ENCODE measurements at places on chromosomes 2 and 18.

DNA sequence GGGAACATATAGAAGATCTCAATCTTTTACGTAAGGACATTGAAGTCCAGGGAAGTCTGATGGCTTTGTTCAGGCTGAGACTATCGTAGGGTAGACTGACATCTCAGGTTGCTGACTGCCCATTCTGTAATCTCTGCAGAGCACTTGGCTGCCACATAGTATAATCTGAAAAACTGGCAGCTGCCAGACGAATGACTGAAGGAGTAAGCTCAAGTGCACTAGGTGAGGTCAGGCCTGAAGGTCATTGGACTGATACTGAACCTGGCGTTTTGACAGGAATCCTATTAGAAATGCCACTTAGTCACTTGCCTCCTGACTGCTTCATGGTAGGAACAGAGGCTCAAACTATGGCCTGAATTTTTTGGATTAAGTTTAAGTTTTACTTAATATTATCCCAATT is 23.5 kb downstream of the GPD2 start:
- peak; percentile 21 for DNase-seq

DNA sequence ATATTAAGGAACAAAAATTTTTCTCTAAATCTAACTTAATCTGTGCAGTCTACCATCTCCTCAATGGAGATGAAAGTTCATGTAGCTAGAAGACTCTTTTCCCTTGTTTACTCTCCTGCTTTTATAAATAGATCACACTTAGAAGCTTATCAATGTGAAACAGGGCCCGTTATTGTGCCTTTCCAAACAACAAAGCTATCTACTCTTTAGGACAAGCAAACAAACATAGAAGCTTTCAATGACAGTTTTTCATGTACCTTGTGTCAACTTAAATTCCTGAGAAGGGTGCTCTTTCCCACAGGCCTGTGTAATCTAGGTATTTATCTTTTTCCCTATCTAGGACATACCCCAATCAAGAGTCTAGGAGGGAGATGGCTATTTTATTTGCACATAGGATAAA is 247.8 kb upstream of the CWC22 start:
- DNase-seq = no peak

- DNase-seq = no peak
Measured at GRCh38 chr2:222563106-222563718, 92.7 kb downstream of the FARSB start.

GRCh38 chr2:114688241-114688640 is 245.8 kb downstream of the DPP10 start:
- DNase-seq = no peak

- no peak for DNase-seq
Measured at GRCh38 chr2:208306291-208306690, 40.2 kb downstream of the PIKFYVE start.

GRCh38 chr2:99794414-99794813 is 304.6 kb upstream of the REV1 start:
- DNase-seq = no peak

- no peak for DNase-seq
Measured at GRCh38 chr18:8221452-8221851, 387.8 kb upstream of the RAB12 start.

DNA sequence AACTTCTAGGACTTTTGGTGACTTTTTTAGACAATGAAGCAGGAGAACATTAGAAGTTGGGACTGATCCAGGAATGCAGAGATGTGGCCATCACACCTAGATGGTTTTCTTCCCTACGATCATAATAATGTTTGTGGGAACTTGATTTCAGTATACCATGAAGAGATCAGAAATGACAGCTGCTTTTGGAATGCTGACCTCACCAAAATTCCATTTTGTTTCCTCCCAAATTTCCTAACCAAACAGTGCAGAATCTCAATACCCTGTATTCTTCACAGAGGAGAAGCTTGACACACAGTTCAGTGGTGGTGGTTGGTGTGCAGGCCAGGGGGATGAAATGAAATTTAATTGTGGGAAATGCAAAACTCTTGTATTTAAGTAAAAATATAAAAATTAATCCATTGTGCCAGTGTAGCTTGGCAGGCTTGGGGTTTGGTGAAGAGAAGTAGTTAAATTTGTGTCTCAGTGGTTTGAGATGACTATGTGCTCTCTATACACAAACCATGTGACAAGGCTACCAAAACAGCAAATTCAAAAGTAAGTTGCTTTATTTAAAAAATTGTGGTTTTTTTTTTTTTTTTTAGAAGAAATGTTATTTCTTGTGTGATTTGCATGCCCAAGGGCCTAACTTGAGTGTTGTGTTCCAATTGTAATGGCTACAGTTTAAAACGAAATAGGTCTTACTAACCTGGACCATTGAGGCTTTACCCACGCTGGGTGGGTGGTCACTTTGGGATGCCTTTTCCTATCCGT is 252.4 kb downstream of the LPIN1 start:
- DNase-seq = no peak

DNA sequence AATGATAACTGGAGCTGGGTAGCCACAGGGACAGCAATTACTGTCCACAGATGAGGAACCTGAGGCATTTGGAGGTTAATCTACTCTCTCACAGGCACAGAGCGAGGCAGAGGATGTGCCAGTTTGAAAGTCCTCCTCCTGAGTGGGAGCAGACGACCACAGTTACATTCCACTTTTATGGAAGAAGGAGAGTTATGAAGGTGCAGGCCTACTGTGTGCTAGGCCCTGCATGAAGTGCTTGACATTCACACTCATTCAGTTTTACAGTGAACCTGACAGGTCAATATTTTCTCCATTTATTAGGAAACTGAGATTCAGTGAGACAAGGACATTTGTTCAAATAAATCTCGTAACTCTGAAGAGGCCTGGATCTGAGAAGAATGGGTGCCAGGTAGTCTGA is 142.0 kb downstream of the TDRD15 start:
- DNase-seq = no peak

DNA sequence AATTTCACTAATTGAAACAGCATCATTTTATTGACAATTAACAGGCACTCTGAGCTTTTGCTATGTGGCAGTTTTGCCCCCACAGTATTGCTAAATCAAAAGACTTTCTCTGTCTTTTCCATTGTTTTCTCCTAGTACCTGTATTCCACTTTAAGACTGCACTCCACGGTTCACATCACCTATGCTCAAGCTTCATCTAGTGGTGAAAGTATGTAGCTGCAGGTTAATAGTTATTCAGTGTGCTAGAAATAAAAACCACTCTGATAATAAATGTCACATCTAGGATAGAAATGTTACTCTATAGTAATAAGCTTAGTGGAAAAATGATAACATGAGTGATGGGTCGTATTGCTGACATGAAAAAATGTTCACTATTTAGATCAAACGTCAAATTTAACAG is 24.6 kb downstream of the ARL6IP6 start:
- DNase-seq = peak; percentile 50

DNA sequence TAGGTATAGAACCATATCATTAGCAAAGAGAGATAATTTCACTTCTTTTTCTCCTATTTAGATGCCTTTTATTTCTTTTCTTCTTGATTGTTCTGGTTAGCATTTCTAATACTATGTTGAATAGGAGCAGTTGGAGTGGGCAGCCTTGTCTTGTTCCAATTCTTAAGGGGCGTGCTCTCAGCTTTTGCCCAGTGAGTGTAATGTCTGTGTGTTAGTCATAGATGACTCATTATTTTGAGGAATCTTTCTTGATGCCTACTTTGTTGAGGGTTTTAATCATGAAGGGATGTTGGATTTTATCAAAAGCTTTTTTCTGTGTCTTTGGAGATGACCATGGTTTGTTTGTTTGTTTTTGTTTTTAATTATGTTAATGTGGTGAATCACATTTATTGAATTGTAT is 1453.1 kb upstream of the SLC39A10 start:
- no peak for DNase-seq

GRCh38 chr2:2098458-2099167 is 232.5 kb downstream of the MYT1L start:
- no peak for DNase-seq

DNA sequence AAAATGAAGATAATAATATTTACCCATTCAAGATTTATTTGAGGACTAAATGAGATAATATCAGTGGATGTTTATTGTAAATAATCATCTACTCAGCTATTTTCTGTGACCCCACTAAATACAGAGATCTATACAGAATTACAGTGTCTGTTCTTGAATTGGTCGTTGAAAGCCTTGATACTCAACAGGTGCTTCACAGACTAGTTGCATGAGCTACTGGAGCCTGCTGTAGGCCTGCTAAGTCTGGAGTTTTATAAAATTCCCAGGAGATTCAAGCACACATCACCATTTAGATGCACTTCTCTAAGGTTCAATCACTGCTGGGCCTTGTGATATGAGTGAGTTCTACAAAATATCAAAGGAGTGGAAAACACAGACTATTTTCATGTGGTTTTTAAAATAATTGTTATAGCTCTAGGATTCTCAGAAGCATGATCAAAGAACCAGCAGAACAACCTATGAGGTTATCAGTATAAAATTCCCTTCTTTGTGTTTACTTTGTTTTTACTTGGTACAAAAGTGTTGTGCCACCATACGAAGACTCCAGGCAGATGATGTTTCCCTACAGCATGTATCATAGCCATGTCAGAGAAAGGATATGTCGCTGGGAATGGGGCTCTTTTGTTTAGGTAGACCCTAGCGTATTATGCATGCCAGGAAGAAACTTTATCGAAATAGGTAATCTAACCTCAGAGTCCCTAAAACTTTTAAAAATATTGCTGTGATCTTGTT is 7.1 kb downstream of the SULT1C4 start:
- no peak for DNase-seq

GRCh38 chr2:78896536-78896935 is 129.0 kb upstream of the REG3G start:
- no peak for DNase-seq

- no peak for DNase-seq
Measured at GRCh38 chr2:236054125-236054524, 114.1 kb downstream of the GBX2 start.

- no peak for DNase-seq
Measured at GRCh38 chr2:169476459-169476858, 2.8 kb upstream of the BBS5 start.

DNA sequence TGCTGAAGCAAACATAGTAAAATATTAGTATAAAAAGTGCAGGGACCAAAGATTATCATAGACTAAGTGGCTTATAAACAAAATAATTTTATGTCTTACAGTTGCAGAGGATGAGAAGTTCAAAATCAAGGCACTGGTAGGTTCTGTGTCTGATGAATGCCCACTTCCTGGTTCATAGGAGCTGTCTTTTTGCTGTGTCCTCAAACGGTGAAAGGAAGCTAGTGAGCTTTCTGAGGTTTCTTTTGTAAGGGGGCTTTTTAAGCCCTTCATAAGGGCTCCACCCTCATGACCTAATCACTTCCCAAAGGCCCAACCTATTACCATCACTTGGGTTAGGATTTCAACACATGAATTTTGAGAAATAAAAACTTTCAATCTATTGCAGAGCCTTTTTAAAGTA is 946.7 kb upstream of the ACVR2A start:
- DNase-seq = no peak

- peak; percentile 19 for DNase-seq
Measured at GRCh38 chr2:105104208-105104731, 66.4 kb downstream of the MRPS9 start.

DNA sequence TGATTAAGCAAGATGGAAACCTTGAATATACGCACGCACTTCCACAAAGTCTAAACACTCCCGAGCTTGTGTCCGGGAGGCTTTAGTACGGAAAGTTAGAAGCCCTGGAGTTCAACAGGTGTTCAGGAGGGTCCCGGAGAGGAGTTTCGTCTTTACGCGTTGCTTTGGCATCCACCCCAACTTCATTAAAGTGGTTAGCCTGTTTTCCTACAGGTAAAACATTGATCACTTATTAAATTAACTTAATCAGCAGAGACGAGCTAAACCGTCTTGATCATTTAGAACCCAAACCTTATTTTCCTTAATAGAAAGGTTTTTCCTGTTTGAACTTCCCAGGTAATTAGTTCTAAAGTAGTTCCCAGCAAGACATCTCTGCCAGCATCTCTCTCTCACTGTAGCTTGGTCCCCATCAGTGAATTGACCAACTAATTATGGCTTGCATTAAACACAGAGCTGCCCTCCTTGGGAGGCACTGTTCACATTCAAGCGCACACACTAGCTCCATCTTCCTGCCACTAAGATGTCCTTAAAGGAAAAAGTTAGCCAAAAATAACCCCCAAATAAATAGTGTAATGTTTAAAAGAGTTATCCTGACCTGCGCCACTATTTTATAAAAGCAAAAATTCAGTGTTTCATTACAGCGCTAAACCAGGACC is 1.4 kb downstream of the NPAS2 start:
- no peak for DNase-seq

- no peak for DNase-seq
Measured at GRCh38 chr2:155830817-155831579, 501.5 kb downstream of the NR4A2 start.

DNA sequence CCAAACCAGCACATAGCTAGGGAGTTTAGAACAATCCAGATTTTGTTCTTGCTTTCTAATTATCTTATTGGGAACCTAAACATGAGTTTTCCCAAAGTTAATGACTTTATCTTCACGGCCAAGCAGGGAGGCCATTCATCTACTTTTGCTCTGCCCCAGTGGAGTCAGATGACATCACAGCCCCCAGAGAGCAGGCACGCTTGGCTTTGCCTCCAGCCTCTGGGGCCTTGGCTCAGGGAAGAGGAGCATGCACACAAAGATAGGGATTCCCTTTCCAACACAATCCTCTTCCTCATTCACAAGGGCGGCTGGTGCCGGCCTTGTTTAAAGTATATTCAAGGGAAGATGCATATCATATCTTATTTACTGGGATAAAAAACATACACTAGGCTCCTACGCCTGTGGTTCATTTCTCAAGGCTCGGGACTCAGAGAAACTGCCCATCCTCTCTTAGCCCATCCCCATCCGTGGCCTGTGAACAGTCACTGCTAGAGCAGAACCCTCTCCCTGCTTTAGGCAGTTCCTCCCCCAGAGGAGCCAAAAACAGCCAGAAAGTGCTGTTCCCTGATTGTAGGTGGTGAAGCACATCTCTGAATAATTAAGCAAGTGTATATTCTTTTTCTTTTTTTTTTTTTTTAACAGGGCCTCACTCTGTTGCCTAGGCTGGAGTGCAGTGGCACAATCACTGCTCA is 21.2 kb downstream of the TGFA start:
- no peak for DNase-seq

DNA sequence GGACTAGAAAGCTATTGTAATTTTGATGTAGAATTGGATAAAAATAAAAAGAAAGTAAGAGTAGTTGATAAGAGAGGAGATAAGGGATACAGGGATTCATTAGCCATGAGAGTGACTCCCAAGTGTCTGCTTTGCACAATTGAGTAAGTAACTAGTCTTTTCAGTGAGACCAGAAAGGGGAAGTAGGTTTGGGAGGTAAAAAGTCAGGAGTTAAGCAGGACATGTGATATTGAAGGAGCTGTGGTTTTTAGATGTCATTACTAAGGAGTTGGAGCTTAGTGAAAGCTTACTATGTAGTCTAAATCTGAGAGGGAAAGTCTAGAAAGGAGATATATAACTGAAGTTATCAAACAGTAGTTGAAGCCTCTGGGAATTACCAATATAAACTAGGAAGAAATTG is 93.4 kb downstream of the SLC5A7 start:
- DNase-seq = peak; percentile 63

DNA sequence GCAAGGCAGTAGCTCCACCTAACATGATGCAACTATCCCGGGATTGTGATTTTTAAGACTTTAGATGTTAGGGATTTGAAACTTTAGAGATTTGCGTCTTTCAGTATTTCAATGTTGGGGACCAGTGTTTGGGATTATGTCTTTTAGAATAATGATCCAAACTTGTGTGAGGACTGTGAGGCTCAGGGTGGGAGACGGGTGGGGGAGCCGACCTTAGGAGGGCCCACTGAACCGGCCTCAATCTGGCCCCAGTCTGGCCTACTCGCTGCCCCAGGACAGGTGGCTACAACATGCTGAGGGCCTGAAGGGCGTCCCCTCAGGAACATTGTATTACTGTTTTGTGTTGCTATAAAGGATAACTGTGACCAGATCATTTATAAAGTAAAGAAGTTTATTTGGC is 10.7 kb downstream of the AMER3 start:
- DNase-seq = no peak

- no peak for DNase-seq
Measured at GRCh38 chr2:29065068-29065811, 9.1 kb downstream of the PCARE start.
